Cerebellum (tissue), 4 donors: ENCODE measurements at places on chromosomes 3 and 15.

- no peak for DNase-seq
Measured at GRCh38 chr3:72338942-72339669, 509.1 kb downstream of the SHQ1 start.

GRCh38 chr3:145900056-145900829 lies 260.7 kb downstream of the PLOD2 start:
- no peak for DNase-seq

- no peak for DNase-seq
Measured at GRCh38 chr3:20842594-20843436, 656.8 kb upstream of the SGO1 start.

- no peak for DNase-seq
Measured at GRCh38 chr15:72790302-72790910, 6.8 kb upstream of the ADPGK start.

DNA sequence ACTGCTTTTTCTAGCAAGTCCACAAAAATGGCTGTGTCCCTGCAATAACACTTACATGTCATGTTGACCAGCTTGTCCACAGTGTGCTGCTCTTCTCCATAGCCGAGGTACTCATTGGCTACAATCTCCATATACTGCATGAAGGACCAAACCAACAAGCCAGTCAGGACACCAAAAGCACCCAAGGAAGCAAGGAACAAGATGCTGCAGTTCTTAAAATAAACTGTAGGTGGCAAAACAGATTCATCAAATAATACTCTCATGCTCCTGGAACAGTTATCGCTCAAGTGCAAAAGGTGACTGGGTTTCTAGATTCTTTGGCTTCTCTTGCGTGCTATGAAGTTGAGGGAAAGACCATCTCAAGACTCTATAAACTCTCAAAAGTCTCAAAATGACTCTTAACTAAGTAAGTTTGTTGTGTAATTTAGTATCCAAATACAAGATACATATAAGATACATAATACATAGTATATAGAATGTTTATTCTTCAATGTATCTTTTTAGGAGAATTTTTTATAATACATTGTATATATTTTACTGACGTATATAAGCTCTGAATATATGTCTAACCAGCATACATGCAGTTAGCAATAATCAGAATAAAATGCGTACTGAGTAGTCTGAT lies 57.0 kb downstream of the NEK10 start:
- peak; percentile 41 for DNase-seq

- DNase-seq = no peak
Measured at GRCh38 chr15:69302929-69303328, 4.2 kb downstream of the PAQR5 start.

GRCh38 chr15:81569286-81570080 lies 195.5 kb upstream of the TMC3 start:
- DNase-seq = no peak

DNA sequence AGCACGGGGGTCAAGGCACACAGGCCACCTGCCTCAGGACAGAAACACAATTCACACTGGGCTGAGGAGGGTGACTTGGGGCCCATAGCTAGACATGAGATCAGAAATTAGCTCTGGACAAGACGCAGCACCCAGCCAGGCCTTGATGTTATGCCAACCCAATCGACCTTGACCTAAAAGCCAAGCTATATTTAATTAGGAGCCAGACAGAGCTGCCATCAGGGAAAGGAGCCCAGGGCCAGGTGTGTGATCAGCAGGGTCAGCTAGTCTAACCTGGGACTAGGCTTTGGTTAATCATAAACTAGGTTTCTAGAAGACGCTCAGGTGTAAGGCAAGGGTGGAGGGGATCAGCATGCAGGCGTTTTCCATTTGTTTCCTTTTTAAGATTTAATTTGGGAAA lies 23.9 kb upstream of the SLC25A36 start:
- DNase-seq = no peak

DNA sequence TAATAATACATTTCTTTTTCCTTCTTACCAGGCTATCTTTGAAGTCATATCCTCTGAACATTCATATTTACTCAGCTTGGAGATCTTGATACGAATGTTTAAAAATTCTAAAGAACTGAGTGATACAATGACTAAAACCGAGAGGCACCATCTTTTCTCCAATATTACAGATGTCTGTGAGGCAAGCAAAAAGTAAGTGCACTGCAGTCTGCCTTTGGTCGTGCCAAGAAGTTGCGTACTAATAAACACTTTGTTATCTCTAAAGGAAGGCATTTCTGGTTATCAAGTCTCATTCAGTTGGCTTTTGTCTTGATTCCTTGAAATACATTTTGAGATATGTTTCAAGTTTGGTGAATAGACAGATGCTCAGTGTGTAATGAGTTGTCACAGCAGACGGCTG lies 31.6 kb downstream of the ARHGEF26 start:
- no peak for DNase-seq

DNA sequence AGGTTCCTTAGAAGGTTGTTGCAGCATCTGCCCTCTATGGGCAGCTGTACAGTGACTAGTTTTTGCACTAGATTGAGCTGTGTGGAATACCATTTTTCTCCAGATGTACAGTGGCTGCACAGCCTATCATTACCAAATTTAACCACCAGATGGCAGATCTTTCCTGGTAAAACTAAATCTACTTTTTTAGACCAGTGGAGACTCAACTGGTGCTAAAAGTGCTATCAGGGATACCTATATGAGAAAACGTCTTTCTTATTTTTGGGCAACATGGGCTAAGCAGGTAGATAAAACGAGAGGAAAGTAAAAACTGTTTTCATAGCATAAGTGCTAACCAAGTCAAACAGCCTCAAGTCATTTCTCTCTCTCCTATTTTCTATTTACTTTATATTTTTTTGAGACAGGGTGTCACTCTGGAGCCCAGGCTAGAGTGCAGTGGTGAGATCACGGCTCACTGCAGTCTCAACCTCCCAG lies 21.2 kb downstream of the IGSF10 start:
- DNase-seq = peak; percentile 10
